Fibroblast of villous mesenchyme (primary cell): ENCODE measurements at places on chromosomes 13 and 19. TPM values are rescaled to one million over a fixed set of nuclear protein-coding genes. Genes with fewer than 3 reads are reported as not detected.

DNA sequence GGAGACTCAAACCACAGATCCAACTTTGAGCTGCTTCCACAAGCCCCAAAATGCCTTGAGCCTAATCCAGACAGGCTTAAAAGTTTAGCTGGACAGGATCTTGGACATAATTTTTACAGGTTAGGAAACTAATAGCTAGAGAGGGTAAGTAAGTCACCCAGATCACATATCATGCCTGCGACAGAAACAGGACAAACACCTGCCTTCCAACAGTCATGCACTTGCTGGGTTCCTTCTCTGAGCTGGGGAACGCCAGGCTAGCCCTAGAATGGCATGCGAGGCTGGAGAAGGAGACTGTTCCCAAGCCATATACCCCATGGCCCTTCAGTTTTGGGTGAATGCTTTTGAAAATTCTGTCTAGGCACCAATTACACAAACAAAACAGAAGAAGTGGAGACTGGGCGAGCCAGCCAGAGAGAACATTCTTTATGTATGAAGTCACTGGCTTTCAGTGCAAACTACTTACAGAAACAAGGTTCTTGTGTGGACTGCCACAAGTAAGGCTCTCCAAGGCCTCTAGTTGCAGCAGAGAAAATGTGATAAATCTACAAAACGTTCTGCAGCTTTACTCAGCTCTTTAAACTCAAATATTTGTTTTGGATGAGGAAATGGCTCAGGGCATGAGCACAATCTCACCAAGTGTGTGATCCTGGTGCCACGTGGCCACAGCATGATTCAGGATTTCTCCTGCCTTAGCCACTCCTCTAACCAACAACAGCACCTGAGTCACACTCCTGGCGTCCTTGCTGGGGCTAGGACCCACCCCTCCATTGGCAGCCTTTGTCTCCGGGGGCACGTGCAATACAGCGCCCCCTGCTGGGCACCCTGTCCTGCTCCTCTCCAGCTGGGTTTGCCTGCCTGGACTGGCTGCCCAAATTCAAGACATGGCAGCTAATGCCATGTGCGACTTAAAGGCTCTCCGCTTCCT lies 73.4 kb upstream of the UBL3 start:
- DNase-seq: peak; percentile 93

DNA sequence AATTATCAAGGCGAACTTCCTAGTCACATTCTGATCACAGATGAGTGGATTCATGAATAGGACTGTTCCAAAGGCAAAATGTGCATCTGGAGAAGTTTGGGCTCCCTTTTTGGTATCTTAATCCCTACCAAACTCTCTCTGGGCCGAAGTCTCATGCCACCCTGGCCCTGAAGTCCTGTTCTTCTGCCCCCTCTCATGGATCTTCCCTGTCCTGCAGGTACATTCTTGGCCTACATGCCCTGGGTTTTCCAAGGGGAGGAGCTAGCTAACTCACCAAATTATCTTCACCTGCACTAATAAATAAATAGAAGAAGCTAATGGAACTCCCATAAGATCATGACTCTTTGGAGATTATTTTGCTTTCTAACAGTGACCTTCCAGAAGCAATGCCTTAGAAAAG lies 50.3 kb downstream of the SERTM1 start:
- DNase-seq: no peak

DNA sequence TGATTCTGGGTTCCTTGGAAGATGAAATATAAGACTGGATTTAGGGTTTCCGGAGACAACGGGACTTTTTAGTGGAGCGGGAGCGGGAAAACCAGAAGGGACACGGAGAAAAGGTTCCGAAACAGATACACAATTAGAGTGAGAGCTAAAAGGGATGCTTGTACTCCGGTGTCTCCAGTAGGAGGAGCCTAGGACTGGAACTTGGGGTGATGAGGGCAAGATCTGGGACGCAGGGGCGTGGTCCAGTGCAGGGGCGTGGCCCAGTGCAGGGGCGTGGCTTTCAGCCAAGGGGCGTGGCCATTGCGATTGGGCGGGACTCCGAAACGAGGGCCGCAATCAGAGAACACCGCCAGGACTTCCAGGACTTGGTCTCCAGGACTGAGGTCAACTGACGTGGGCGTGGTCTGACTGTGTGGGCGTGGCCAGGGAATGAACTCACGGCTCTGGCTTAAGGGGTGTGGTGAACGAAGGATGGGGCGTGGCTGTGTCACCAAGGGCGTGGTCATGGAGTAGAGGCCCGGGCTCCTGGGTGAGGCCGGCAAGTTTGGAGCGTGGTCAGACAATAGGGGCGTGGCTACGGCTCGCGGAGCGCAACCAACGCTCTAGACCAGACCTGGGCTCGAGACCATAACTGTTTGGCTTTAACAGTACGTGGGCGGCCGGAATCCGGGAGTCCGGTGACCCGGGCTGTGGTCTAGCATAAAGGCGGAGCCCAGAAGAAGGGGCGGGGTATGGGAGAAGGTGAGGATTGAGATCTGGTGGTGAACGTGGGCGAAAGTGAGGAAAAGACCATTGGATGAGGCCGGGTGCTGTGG lies at the start of gene DKKL1:
TSS of gene DKKL1 (plus strand) at position 610 of the 815 bp plus-strand sequence. CDS start at position 732, 122 bp downstream.
- DNase-seq: peak; percentile 100

- DNase-seq: peak; percentile 62
These were observed 446 bp upstream of the ZNF83 start for GRCh38 chr19:52638601-52639000.

DNA sequence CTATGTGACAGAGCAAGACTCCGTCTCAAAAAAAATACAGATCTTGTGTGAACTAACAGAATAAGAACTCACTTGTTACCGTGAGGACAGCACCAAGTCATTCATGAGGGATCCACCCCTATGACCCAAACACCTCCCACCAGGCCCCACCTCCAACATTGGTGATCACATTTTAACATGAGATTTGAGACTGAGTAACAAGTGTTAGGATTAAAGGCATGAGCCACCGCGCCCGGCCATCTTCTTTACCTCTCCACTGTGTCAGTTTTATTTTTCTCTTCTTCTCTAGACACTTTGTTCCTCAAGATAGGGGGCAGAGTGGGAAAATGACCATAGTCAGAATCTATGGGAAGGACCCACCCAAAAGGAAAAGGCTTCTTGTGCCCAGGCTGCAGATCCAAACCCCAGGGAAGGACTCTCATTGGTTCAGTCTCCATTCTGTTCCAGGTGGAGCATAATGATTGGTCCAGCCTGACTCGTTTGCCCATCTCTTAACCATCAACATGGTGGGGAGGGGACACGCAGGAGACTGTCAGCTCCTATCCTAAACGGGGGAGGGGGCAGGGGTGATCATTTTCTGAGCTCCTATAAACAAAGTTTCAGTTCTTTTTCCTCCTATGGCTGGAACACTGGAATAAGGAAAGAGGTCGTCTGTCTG lies 1.3 kb upstream of the CALM3 start:
- no peak for DNase-seq

DNA sequence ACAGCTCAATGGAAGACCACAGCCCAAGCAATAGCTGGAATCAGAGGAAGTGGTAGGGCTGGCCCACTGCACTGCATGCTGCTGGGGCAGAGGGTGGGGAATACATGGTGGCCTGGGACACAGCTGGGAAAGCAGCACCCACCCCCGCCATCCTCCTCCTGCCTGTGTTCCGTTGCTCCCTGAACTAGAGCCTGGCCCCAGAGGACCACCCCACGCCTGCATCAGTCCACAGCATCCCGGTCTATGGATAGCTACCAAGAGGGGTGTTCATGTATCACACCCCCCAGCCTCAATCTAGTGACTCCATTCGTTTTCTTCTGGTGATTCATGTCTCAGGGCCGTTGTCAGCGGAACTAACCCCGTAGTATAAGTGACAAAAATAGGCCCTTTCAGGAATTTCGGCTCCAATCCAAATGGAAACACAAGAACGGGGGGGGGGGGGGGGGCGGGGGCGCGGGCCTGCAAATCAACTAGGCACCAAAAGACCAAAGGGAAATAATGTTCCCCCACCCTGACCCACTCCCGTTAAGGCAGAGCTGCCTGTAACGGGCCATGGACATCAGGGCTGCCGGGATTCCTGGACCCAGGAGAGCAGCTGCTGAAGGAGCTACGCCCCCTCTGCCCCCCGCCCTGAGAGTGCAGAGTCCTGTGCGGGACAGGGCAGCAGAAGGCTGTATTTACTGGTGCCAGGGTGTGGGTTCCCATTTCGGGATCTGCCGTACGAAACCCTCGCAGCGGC lies 18.9 kb upstream of the EPHX3 start:
- DNase-seq: peak; percentile 77

GRCh38 chr13:33355201-33355895 lies 69.8 kb upstream of the STARD13 start:
- peak; percentile 87 for DNase-seq

DNA sequence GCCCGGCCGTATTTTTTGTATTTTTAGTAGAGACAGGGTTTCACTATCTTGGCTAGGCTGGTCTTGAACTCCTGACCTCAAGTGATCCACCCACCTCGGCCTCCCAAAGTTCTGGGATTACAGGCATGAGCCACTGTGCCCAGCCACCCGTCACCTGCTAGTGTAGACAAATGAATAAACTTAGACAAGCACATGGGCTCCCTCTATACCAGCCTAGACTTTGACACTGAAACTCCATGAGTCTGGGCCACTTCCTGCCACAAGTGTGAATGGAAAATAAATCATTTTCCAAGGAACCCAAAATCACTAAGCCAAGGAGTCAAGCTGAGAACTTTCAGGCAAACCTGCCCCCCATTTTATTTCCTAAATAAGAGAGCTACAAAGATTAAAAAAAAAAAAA lies 27.0 kb upstream of the TPT1 start:
- no peak for DNase-seq

DNA sequence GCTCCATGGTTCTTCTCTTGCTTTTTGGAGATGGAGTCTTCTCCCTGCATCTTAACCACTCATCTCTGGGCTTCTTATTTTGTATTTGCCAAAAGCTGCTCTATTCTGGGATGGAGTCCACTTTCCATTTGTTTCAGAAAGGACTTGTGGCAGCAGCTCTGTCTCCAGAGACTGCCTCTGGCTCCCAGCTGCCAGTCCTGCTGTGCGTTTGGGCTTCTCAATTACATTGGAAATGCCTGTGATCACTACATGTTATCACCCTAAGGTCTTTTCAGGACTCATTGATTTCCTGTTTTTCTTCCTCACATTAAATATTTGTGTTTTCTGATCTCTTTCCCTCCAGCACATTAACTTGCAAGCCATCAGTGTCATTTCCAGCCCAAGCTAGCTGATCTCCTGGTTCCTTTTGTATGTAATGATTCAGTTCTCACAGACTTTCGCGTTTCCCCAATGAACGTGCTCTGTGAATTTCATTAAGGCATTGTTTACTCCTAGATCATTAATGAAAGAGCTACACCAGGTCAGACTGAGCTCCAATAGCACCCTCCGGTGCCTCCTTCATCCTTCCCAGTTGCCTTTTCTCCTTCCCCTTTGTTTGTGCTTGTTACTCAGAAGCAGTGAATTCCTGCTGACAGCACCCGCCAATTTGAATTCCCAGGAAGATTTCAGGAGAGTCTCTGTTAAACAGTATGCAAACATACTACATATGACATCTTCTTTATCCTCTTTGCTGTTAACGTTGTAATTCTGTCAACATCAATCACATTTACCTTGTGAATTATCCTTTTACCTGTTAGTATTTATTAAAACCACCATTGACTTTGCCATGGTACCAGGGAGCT lies 3.0 kb downstream of the CBY2 start:
- DNase-seq: no peak

DNA sequence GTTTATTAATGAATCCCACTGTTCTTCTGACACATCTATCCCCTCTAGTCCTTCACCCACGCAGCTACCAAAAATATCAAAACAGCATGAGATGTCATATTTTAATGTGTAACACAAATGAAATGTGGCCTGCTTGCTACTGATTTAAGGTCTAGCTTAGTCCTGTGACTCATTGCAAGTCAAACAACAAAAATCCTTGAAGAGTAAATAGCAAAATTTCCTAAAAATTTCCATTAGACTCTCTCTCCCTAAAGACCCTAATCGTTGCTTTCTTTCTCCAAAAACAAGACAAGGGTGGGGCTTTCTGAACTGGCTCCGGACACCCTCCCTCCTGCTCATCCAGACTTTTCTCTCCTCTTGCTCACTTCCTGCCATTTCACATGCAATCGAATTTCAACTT lies 99.9 kb upstream of the IPO5 start:
- DNase-seq: peak; percentile 13

DNA sequence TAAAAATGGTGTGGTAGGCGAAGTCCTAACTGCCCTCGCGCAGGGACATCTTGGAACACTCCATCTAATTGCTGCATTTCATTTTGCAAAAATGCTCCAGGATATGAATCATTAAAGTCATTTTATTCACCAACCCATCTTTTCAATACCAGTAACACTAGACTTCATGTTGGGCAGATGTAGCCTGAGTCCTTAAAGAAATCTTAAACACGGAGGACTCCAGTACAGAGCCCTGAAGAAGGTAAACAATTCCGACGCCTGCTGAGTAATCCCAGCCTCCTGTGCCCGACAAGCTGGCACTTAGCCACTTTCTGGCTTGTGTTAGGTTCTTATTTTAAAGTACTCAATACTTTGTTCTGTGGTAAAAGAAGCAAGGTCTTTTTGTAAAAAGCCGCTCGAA lies 58.0 kb upstream of the IRS2 start:
- no peak for DNase-seq

DNA sequence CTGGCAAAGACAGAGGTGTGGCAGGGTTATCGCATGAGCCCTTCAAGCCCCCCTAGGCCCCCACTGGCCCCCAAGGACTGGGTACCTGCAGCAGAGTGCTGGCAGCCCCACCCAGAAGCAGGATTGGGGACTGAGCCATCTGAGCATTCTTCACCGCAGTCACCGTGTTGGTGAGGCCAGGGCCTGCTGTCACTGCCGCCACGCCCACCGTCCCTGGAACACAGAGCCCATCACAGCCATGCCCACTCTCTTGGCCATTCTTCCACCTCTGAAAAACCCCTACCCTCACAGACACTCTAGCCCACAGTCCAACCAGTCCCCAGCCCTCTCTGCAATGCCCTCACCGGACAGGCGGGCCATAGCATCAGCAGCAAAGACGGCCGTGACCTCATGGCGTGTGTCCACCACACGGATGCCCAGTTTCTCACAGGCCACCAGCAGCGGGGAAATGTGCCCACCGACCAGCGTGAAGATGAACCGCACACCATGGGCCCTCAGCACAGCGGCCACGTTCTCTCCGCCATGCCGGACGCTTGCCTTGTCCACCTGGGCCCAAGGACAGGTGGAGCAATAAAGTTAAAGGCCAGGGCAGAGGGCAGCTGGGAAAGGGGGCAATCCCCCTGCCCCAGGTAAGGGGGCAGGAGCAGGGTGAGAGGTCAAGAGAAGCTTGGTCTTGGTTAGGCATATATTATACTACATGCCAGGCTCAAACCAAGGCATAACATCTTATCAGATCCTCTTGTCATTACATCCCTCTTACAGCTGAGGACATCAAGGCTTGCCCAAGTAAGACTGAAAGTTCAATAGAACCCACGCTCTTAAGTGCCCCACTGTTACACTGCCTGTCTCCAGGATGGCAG lies 16.1 kb downstream of the SYDE1 start:
- no peak for DNase-seq

The TBC1D4 gene
- total RNA-seq: 28.7 and 34.5 TPM in 2 replicates

The ZNF428 gene
- total RNA-seq: 25.0 and 31.9 TPM in 2 replicates

The TMC4 gene
- 0.32 TPM in 1 of 2 replicates, not detected in the other for total RNA-seq

The MYO16 gene
- under 0.01 and 0.86 TPM in 2 replicates for total RNA-seq

The EMP3 gene
- 82.8 and 92.4 TPM in 2 replicates for total RNA-seq

The KLC3 gene
- 0.32 TPM in 1 of 2 replicates, not detected in the other for total RNA-seq

The CD177 gene
- 0.32 and 0.86 TPM in 2 replicates for total RNA-seq

The CEACAM4 gene
- not detected in 2 replicates for total RNA-seq

The LGALS14 gene
- total RNA-seq: not detected in 2 replicates

The ILF3 gene
- total RNA-seq: 121 and 136 TPM in 2 replicates

The OR7D2 gene
- total RNA-seq: 0.43 TPM in 1 of 2 replicates, not detected in the other

The C2CD4C gene
- total RNA-seq: not detected in 2 replicates
